ENCODE measurements at places on chromosomes 5 and 9. TPM values are rescaled to one million over a fixed set of nuclear protein-coding genes. Genes with fewer than 3 reads are reported as not detected.
A peak's percentile ranks its signal among the peaks of the same experiment; 100 is the strongest.

Gene CD180
- total RNA-seq: 0.52 TPM

Gene ENC1
- 0.61 TPM for total RNA-seq

Gene SPINK7
- total RNA-seq: not detected

Gene OR1J4
- not detected for total RNA-seq

DNA sequence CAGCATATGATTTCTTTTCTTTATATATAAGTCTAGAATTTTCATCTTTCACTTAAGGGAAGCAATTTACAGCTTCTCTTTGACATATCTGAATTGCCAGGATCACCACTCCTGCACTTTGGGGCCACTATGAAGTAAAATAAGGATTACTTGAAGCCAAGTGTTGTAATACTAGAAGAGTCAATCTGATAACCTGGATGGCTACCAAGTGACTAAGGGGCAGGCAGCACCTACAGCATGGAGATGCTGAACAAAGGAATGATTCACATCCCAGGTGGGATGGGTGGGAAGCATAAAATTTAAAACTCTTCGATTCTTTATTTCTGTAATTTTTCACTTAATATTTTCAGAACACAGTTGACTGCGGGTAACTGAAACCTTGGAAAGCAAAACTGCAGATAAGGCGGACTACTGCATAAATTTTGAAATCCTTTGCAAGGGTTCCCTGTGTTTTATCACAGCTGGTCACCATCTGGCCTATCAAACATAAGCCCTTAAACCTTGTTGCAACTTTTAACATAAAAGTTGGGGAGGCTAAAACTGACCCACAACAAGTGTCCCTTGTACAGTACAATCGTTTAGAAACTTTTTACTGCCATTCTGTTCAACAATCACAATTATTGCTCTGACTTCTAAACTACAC is 31.2 kb downstream of the NR3C1 start:
- DNase-seq: no peak
- H3K4me1 ChIP-seq: peaks cover 68% of the 10 kb centered on the region

GRCh38 chr5:9545992-9546851 is at the start of gene SEMA5A:
Gene SEMA5A, minus strand, starts transcription at chr5:9546075. Its CDS starts 166,129 bp downstream, at chr5:9379946.
- DNase-seq: peak; percentile 24
- H3K27ac ChIP-seq: no peak within 1 kb of the TSS
- H3K4me3 ChIP-seq: no peak within 1 kb of the TSS
- peaks cover 8% of the 10 kb centered on the region for H3K4me1 ChIP-seq
- no peaks in the 10 kb centered on the region for H3K27me3 ChIP-seq

DNA sequence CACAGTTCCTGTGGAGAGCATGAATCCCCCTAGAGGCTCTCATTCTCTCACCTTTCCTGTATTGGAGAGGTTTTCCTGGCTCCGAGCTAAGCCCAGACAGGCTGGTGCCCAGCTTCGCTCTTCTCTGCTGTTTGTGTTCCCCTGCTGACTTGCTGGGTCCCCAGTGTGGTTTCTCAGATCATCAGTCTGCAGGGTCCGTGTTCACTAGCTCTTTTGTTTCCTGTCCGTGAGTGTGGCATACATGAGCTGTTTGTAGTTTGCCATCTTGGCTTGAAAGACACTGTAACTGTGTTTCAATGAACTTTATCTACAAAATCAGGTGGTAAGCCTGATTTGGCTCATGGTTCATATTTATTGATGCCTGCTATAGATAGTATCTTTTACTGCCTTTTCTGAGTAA is 23.8 kb downstream of the LOX start:
- H3K4me3 ChIP-seq: no peak overlapping the region
- no peak overlapping the region for H3K27ac ChIP-seq
- H3K36me3 ChIP-seq: no peaks in the 10 kb centered on the region
- H3K4me1 ChIP-seq: no peaks in the 10 kb centered on the region
- H3K27me3 ChIP-seq: no peaks in the 10 kb centered on the region
- DNase-seq: no peak

DNA sequence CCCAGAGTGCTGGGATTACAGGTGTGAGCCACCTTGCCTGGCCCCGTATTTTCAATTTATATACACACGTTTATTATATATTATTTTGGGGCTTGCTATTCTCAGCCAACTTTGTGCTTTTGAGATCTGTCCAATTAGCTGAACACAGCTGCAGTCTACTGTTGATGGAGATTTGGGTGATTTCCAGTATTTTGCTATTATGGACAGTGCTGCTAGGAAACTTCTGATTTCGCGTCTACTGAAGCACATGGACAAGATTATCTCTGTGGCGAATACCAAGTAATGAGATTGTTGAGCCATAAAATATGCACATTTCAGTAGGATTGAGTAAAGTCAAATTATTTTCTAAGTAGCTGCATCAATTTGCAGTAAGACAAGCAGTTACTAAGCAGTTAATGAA is 1731.2 kb upstream of the CDH6 start:
- no peaks in the 10 kb centered on the region for H3K4me1 ChIP-seq
- H3K36me3 ChIP-seq: no peaks in the 10 kb centered on the region
- no peak overlapping the region for H3K27ac ChIP-seq
- no peaks in the 10 kb centered on the region for H3K27me3 ChIP-seq
- H3K4me3 ChIP-seq: no peak overlapping the region

GRCh38 chr5:43396762-43397304 is 15.4 kb downstream of the CCL28 start:
- peaks cover 15% of the 10 kb centered on the region for H3K4me1 ChIP-seq
- peak; percentile 66 for DNase-seq
- no peaks in the 10 kb centered on the region for H3K36me3 ChIP-seq
- no peaks in the 10 kb centered on the region for H3K27me3 ChIP-seq
- peak overlapping the region; percentile 58 for H3K27ac ChIP-seq
- peak overlapping the region; percentile 94 for H3K4me3 ChIP-seq

- H3K27me3 ChIP-seq: no peaks in the 10 kb centered on the region
- DNase-seq: no peak
- H3K27ac ChIP-seq: no peak overlapping the region
- peaks cover 54% of the 10 kb centered on the region for H3K4me1 ChIP-seq
- H3K36me3 ChIP-seq: no peaks in the 10 kb centered on the region
These were observed 2.3 kb upstream of the SMIM33 start for GRCh38 chr5:139468421-139468931.

DNA sequence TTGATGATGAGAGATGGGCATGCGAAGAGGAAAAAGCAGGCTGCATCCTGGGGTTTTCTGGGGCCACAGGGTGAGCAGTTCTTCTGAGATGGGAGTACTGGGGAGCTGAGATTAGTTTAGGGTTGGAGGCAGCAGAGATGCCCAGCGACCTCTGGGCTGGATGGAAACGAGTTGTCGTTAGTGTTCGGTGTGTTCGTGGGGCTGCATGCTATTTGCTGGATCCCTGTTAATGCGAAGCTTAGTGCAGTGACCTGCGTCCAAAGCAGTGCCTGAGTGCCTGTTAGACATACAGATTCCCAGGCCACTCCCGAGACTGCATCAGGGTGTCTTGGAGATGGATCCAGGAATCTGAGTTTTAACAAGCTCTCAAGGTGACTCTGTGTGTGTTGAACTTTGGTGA is 201.3 kb downstream of the CACNA1B start:
- no peaks in the 10 kb centered on the region for H3K36me3 ChIP-seq
- H3K27me3 ChIP-seq: no peaks in the 10 kb centered on the region
- H3K4me3 ChIP-seq: no peak overlapping the region
- no peaks in the 10 kb centered on the region for H3K4me1 ChIP-seq
- no peak for DNase-seq

Data from CD4-positive, alpha-beta memory T cell (primary cell).